Activated T-helper 2 cell treated with anti-CD3 and anti-CD28 coated beads, Interferon-gamma antibody, Interleukin-2, Interleukin-4, amounts not matched to agents 10 μg/mL and 5 μg/mL and 100 μg/mL, durations not matched to agents 14 hours and 24 hours and 36 hours (primary cell): ENCODE measurements at places on chromosomes 2 and 18.

DNA sequence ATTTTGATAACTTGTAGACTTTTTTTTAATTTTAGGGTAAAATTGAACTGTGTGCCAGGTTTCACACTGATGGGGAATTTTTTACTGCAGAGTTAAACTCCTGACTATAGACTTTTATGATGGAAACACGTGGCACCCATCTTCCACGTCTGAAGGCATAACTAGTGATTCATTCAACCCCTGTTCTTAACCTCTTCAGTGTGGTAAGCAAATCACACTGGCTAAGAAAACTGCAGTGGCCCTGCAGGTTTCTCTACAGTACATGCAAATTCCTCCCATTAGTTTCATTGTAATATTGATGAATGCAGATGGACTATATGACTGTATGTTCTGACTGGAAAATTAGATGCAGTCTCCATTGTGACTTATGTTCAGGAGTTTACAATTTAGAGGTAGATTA lies 47.2 kb downstream of the SMAD4 start:
- no peak for DNase-seq
- no peak overlapping the region for H3K4me3 ChIP-seq
- H3K27ac ChIP-seq: no peak overlapping the region
- H3K4me1 ChIP-seq: peaks cover 18% of the 10 kb centered on the region
- no peaks in the 10 kb centered on the region for H3K27me3 ChIP-seq
- peaks cover 75% of the 10 kb centered on the region for H3K36me3 ChIP-seq

- H3K27me3 ChIP-seq: no peaks in the 10 kb centered on the region
- peaks cover 54% of the 10 kb centered on the region for H3K36me3 ChIP-seq
- H3K4me1 ChIP-seq: peaks cover 3% of the 10 kb centered on the region
- DNase-seq: no peak
- H3K4me3 ChIP-seq: no peak overlapping the region
Observed at GRCh38 chr2:69465513-69466456, 28.6 kb upstream of the NFU1 start.

DNA sequence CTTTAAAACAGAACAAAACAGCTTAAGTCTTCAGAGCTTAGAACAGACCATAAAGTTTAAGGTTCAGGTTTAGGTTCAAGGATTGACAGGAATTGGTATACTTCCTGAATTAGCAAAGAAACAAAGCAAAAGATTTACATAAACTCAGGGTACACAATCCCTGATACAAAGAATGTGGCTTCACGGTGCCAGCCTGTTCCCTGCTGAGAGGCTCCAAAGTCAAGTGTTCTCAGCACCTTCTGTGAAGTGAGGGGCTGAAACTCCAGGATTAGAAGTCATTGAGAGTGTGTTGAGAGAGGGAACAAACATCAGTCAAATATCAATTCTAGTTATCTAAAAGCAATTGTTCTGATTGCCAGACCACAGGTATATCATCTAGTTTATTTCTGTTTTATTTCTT lies 35.7 kb downstream of the DYNAP start:
- H3K36me3 ChIP-seq: no peaks in the 10 kb centered on the region
- DNase-seq: no peak
- H3K4me3 ChIP-seq: no peak overlapping the region
- no peak overlapping the region for H3K27ac ChIP-seq
- no peaks in the 10 kb centered on the region for H3K4me1 ChIP-seq

DNA sequence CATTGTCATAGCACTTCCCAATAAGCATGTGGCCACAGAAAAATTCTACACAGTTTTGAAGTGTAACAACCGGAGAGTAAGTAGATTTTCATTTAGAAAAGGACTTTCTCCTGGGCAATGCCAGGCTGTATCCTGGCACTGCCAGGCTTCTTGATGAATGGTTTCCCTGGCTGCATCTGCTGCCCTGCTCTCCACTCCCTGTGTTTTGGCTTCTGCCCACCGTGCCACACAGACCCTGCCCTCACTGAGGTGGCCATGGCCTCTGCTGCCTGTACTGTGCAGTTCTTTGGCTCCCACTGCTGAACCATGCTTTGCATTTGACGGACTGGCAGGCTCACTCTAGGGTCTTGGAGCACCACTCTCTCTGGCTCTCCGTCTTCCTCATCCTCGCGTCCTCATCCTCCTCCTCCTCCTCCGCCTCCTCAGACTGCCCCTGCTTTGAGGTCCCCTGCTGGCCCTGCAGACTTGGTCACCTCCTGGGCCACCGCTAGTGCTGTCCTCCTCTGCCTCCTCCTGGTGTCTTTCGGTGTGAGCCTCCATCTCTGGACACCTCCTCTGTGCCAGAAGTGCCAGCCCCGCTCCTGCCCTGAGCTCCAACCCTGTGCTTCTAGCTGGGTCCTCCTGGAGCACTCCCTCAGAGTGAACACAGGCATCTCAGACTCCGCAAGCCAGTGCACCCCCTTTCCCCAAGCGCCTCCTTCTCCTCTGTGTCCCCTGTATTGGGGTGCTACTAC lies 45.9 kb upstream of the CNGA3 start:
- H3K36me3 ChIP-seq: no peaks in the 10 kb centered on the region
- H3K27ac ChIP-seq: no peak overlapping the region
- no peak overlapping the region for H3K4me3 ChIP-seq
- no peaks in the 10 kb centered on the region for H3K4me1 ChIP-seq

DNA sequence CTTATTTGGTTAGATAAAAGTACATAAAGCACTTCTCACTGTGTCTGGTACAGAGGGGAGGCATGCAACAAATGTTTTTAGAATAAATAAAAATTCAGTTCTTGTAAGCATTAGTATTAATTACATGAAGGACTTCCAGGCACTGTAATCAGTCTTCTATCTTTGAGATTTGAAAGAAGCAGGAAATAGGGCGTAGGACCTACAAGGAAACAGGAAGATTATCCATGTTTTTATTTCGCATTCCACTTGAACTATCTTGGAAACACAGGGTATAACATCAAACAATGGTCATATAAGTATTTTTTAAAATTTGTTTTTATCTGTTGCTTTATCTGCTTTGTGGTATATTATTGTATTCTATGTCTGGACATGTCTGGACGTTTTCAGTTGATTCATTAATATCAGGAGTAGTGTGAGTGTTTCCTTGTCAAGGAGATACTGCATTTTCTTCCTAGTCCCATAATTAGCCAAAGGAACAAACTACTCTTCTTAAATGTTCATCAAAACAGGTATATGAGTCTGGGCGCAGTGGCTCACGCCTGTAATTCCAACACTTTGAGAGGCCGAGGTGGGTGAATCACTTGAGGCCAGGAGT lies 32.5 kb downstream of the BMPR2 start:
- no peaks in the 10 kb centered on the region for H3K36me3 ChIP-seq
- H3K4me3 ChIP-seq: no peak overlapping the region
- H3K27me3 ChIP-seq: no peaks in the 10 kb centered on the region
- no peak for DNase-seq
- peaks cover 1% of the 10 kb centered on the region for H3K4me1 ChIP-seq
- H3K27ac ChIP-seq: no peak overlapping the region

DNA sequence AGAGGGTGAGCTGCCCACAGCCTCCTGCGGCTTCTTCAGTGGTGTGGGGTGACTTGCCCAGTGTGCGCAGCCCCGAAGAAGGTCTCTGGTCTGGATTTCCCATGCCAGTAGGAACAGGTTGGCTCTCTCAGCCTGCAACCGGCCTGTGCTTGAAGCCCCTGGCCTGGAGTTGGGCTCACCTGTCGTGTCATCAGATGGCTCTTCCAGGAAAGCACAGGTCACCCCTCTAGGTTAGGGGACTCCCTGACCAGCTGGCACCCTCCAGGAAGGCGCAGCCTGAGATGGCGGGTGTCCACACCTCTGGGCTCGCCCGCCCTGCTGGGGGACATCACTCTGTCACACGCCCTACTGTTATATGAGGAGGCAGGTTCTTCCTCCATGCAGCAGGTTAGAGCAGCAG lies 179.8 kb downstream of the SEPTIN10 start:
- H3K27me3 ChIP-seq: no peaks in the 10 kb centered on the region
- no peak overlapping the region for H3K27ac ChIP-seq
- H3K36me3 ChIP-seq: no peaks in the 10 kb centered on the region
- DNase-seq: no peak
- H3K4me1 ChIP-seq: no peaks in the 10 kb centered on the region

DNA sequence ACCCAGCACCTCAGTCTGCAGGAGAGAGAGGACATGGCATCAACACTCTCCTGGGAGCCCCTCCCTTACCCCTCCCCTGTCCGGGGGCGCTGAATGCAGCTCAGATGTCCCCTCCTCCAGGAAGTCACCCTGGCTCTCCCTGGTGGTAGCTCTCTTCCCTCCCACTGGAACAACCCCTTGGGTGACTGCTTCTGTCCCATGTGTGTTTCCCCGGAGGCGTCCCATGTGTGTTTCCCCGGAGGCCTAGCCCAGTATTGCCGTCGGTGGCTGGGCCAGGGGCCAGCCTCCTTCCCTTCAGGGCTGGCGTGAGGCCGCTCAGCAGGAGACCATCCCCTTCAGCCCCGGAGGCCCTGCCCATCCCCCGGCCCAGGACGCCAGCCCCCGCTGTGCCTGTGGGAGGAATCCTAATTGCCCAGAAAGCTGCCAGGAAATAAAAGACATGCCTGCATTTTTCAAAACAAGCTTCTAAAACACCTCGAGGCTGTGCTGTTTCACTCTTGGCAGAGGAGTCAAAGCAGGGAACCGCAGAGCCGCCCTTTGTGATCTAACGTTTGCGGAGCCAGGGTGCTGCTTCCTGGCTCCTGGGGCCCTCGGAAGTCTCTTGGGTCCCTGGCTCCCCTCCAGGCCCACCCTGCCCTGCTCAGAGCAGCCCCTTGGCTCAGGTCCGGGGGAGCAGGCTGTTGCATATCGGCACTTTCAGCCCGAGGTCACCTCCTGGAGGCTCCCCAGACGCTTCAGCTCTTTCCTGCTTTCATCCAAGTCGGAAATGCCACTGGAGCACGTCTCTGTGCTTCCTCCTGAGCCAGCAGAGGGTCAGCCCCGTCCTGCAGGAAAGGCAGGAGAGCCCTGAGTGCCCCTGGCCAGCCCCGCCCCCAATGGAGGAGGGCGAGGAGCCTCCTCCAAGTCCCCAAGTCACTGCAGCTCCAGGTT lies 11.4 kb downstream of the SNED1 start:
- peaks cover 12% of the 10 kb centered on the region for H3K4me1 ChIP-seq
- H3K4me3 ChIP-seq: no peak overlapping the region
- peaks cover 16% of the 10 kb centered on the region for H3K27me3 ChIP-seq
- peak; percentile 34 for DNase-seq
- no peak overlapping the region for H3K27ac ChIP-seq
- H3K36me3 ChIP-seq: no peaks in the 10 kb centered on the region

DNA sequence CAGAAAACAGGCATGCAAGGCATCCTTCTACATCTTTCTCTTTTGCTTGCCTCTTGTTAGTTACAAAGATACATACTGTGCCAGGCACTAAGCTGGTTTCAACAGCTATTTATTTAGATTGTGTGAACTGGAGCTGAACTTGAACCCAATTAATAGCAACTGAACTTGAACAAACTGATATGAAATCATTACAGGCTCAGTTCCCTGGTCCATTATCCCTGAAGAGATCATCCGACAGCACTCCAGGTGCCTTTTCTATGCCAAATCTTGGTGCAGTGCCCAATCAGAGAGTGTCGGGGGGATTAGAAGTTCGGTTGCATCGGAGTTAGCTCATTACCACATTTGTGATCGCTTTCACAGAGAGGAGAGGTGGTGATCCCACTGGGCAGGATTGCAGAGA lies 477.6 kb downstream of the PARD3B start:
- H3K36me3 ChIP-seq: peaks cover 4% of the 10 kb centered on the region
- no peak overlapping the region for H3K27ac ChIP-seq
- H3K27me3 ChIP-seq: no peaks in the 10 kb centered on the region
- no peak for DNase-seq
- no peak overlapping the region for H3K4me3 ChIP-seq
- H3K4me1 ChIP-seq: peaks cover 25% of the 10 kb centered on the region

DNA sequence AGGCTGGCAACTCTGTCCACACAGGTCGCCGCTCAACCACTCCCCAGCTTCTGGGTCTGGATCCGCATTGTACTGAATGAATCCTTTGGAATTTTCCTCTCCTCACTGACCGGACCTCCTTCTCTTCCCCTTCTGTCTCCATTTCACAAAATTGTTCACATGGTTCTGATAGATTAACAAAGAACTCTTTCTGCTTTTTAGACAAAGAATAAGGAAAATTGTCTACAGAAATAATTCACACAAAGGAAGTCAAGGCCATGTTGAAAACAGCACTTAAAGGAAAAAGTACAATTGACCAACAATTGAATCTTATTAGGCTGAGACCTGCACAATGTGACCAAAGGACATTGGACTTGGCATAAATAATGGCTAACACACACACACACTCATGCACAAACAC lies 73.6 kb upstream of the GLI2 start:
- no peak overlapping the region for H3K4me3 ChIP-seq
- H3K4me1 ChIP-seq: no peaks in the 10 kb centered on the region
- DNase-seq: no peak

DNA sequence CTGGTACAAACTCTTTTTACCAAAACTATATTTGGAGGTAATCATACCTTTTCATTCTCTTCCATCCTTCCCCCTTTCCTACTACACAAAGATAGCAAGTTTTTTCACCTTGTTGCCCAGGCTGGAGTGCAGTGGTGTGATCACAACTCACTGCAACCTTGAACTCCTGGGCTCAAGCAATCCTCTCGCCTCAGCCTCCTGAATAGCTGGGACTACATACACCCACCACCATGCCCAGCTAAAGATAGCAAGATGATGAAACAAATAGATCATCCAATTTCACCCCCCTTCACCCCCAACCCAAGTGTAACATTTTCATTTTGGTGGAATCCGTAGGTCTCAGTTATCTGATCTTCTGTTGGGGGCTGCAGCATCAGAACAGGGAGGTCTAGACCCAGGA lies 4.5 kb upstream of the STK11IP start:
- no peak overlapping the region for H3K4me3 ChIP-seq
- H3K36me3 ChIP-seq: no peaks in the 10 kb centered on the region
- no peak for DNase-seq
- no peak overlapping the region for H3K27ac ChIP-seq
- peaks cover 10% of the 10 kb centered on the region for H3K4me1 ChIP-seq
- H3K27me3 ChIP-seq: peaks cover 1% of the 10 kb centered on the region

- DNase-seq: no peak
- no peaks in the 10 kb centered on the region for H3K4me1 ChIP-seq
- no peak overlapping the region for H3K27ac ChIP-seq
- no peaks in the 10 kb centered on the region for H3K27me3 ChIP-seq
Observed at GRCh38 chr2:5479265-5479928, 212.8 kb upstream of the SOX11 start.

GRCh38 chr2:134609924-134610513 lies 108.8 kb downstream of the TMEM163 start:
- peaks cover 8% of the 10 kb centered on the region for H3K27me3 ChIP-seq
- H3K4me3 ChIP-seq: no peak overlapping the region
- no peak overlapping the region for H3K27ac ChIP-seq
- no peaks in the 10 kb centered on the region for H3K4me1 ChIP-seq

- H3K36me3 ChIP-seq: no peaks in the 10 kb centered on the region
- H3K4me3 ChIP-seq: no peak overlapping the region
- no peak for DNase-seq
- H3K27me3 ChIP-seq: peaks cover 50% of the 10 kb centered on the region
Observed at GRCh38 chr2:71455011-71455740, 1.8 kb downstream of the DYSF start.
